ENCODE measurements at places on chromosomes 12 and 14. TPM values are rescaled to one million over a fixed set of nuclear protein-coding genes. Genes with fewer than 3 reads are reported as not detected.

NAA25 gene
- total RNA-seq = 24.2 TPM

MYBPC1 gene
- total RNA-seq = not detected

TTC6 gene
- total RNA-seq = not detected

KCNJ8 gene
- not detected for total RNA-seq

SYNDIG1L gene
- not detected for total RNA-seq

BCL11B gene
- total RNA-seq = 82.0 TPM

ACSS3 gene
- not detected for total RNA-seq

HOXC13 gene
- total RNA-seq = not detected

CCDC196 gene
- not detected for total RNA-seq

RNF31 gene
- 122 TPM for total RNA-seq

HPD gene
- not detected for total RNA-seq

PLA2G1B gene
- total RNA-seq = not detected

KRT78 gene
- total RNA-seq = not detected

IFT43 gene
- total RNA-seq = 6.9 TPM

ERC1 gene
- total RNA-seq = 33.5 TPM

SYCP3 gene
- 0.28 TPM for total RNA-seq

ACSM4 gene
- not detected for total RNA-seq

ATL1 gene
- 1.2 TPM for total RNA-seq

CISTR gene
- total RNA-seq = not detected

RAB3IP gene
- total RNA-seq = 17.0 TPM

SIX6 gene
- not detected for total RNA-seq

BHLHE41 gene
- not detected for total RNA-seq

RNASE8 gene
- not detected for total RNA-seq

COQ5 gene
- total RNA-seq = 30.8 TPM

LTA4H gene
- 52.1 TPM for total RNA-seq

RNASE1 gene
- not detected for total RNA-seq

AICDA gene
- not detected for total RNA-seq

FUT8 gene
- 85.0 TPM for total RNA-seq

DEPDC4 gene
- total RNA-seq = 2.1 TPM

EMC9 gene
- total RNA-seq = 51.7 TPM

CD69 gene
- total RNA-seq = 196 TPM

MRPL42 gene
- 57.2 TPM for total RNA-seq

PDE3A gene
- total RNA-seq = not detected

AKAP5 gene
- total RNA-seq = 0.88 TPM

PTPN21 gene
- total RNA-seq = not detected

HCAR2 gene
- total RNA-seq = not detected

RABGGTA gene
- 40.2 TPM for total RNA-seq

NRIP2 gene
- not detected for total RNA-seq

SMIM41 gene
- total RNA-seq = not detected

DAZAP2 gene
- total RNA-seq = 247 TPM

PRH2 gene
- total RNA-seq = not detected

MYO1H gene
- not detected for total RNA-seq

MRPL52 gene
- total RNA-seq = 108 TPM

OSGEP gene
- 35.8 TPM for total RNA-seq

LBHD2 gene
- total RNA-seq = not detected

SDS gene
- not detected for total RNA-seq

DDX54 gene
- 57.6 TPM for total RNA-seq

RTN1 gene
- not detected for total RNA-seq

SIRT4 gene
- 1.6 TPM for total RNA-seq

FAM181A gene
- not detected for total RNA-seq

GPR137C gene
- total RNA-seq = 0.30 TPM

CCDC177 gene
- total RNA-seq = not detected

ARHGEF40 gene
- total RNA-seq = 0.18 TPM

Data from activated CD4-positive, alpha-beta memory T cell treated with anti-CD3 and anti-CD28 coated beads, Interleukin-2, amount 10 ng/mL, durations not matched to agents 7 days and 5 days (primary cell).